NCI-H2171 (cell line): ENCODE measurements at places on chromosomes 6 and 20.
A peak's percentile ranks its signal among the peaks of the same experiment; 100 is the strongest.

- no peak for DNase-seq
Observed at GRCh38 chr6:154356113-154356512, 490 bp downstream of the IPCEF1 start.

DNA sequence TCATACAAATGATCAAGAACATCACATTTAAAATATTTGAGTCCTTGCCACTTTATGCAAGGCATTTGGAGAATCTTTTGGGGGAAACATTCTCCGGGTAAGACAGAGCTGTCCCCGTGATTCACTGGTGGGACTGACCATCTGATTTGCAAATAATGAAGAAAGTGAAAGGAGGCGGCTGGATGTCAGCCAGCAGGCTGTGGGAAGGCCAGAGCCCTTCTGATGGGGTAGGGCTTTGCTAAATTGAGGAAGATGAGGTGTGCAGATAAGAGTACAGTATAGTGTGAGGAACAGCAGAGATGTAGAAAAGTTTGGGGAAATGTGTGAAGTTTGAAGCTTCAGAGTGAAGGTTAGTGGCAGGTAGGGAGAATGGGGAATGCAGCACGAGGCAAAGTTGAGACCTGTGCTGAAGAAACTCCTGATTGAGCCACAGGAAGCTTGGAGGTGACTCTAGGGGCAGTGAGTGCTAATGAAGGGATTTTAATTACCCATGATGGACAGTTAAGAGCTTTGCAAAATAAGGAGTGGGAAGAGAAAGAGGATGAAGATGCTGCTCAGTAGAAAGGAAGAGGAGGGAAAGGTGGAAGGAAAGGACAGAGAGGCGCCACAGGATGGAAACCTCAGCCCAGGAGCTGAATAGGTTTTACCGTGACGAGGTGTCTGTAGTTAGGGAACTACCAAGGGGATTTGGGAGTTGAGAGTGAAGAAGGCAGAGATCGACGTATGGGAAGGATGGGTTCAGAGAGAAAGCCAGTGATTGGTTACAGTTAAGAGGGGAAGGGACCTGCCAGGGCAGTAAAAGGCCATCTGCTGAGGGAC, 68.7 kb downstream of the SNX9 start:
- no peak for DNase-seq

DNA sequence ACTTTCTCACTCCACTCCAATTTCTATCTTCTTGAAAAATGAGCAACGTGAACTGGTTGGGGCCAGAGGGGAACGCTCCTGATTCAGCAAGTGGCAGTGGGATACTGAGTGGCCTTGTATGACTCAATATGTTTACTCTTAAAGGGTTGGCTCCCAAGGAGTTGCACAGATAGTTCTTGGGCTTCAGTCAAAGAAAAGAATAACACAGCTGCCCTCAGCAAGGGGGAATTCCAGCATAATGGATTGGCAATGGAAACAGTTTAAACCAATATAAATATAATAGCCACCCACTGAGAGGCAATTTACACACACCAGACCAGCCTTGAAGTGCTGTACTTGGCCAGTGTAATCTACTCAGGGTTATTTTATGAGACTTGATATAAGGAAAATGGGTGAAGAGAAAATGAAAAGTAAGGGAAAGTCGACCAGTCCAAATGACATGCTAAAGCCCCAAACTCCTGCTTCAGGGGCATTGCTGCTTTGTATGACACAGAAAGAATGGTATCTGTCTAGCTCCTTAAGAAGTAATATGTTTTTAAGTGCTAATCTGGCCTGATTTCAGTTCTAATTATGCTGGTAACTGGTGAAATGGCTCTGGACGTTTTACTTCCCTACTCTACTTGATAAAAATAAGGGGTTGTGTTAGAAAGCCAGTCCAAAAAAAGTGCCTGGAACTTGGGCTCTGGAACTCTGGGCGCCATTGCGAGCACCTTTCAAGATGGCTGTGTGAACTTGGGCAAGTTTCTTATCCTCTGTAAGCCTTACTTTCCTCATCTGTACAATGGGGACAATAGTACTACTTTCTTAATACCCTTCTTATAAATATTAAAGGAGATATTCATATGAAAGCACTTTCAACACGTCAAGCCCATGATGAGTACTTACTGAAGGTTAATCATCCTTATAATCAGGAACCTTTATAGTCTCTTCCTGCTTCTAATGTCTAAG, 712.9 kb upstream of the MAP3K7 start:
- DNase-seq, result no peak

DNA sequence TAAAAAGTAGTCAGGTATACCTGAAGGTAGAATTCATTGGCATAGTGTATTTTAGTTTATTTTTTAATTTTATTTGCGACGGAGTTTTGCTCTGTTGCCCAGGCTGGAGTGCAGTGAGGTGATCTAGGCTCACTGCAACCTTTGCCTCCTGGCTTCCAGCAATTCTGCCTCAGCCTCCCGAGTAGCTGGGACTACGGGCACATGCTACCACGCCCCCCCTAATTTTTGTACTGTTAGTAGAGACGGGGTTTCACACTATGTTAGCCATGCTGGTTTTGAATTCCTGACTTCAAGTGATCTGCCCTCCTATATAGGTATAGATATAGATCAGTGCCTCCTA, 102.8 kb upstream of the PRSS16 start:
- DNase-seq, result no peak

GRCh38 chr6:84927551-84927950, 163.2 kb upstream of the TBX18 start:
- no peak for DNase-seq

DNA sequence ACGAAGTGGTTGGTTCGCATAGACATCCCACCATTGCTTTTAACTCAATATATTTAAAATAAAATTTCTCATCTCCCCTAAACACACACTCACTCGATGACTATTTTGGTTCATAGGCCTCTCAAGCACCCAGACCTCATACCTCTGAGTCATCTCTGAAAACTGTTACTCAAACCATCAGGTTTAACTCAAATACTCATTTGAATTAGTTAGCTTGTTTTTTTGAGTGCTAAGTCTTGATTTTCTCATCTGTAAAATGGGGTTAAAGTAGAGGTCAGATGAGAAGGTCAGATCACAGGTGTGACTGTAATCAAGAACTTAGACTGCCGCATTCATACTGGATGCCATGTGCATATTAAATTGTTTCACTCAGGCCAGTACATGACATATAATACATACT, 243.9 kb upstream of the TENT5A start:
- DNase-seq, result no peak

DNA sequence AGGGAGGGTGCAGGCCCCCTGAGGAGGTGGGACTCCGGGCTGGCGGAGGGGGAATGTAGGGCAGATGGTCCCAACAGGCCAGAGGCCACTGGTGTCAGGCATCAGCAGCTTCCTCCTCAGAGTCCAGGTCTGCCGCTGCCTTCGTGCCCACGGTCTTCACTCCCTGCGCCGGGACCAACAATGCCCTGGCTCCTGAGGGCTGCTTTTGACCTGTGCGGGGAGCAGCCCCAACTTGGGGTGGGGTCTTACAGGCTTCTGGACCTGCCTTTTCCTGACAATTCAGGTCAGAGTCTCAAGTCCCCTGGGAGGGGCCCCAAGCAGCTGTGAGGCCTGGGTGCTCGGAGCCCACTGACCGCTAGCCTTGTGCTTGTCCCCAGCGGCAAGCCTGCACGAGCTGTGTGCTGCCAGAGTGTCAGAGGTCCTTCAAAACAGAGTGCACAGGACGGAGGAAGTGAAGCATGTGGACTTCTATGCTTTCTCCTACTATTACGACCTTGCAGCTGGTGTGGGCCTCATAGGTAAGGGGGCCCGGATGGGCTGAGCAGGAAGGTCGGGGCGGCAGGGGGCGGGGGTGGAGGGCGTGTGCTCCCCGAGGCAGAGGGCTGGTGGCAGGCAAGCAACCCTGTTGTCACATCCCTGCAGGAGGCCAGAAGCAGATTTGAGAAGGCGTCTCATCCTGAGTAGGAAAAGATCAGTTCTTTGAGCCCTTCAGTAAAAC, 25.3 kb upstream of the PYGB start:
- DNase-seq, result no peak

DNA sequence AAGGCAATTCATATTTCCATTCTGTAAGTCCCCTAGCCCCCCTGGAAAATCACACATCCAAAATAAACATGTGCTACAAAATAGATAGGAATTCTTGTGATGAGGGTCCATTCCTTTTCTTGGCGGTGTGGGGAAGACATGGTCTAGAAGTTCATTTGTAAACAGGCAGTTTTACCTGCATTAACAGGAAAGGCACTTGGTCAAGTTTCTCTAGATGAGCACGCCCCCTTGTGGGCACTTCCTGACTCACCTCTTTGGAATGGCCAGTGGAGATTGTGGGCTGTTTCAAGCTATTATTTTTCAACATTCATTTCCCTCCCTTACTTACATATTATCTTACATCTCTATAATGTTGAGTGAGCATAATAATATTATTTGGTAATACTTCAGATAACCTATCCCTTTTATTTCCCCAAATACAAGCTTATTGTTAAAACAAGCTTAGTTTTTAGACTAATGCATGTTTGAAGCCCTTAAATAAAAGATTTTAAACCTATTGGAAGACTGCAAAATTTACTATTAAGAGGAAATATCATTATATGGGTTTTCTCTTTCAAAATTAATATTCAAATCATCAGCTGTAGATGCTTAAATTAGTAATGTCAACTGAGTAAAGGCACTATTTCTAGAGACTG, 92.1 kb downstream of the TASP1 start:
- peak; percentile 79 for DNase-seq

- DNase-seq, result peak; percentile 95
Observed at GRCh38 chr6:166627033-166627874, at the start of gene RPS6KA2. RPS6KA2 (minus strand) TSS chr6:166627251; CDS start chr6:166627019, 232 bp downstream.

- DNase-seq, result peak; percentile 79
Observed at GRCh38 chr20:47412083-47412482, 55.6 kb upstream of the ZMYND8 start.

- no peak for DNase-seq
Observed at GRCh38 chr20:20459726-20460125, 91.8 kb downstream of the INSM1 start.
